Sciatic nerve (tissue), 2 donors: ENCODE measurements at places on chromosomes 1 and 21. TPM values are rescaled to one million over a fixed set of nuclear protein-coding genes. Genes with fewer than 3 reads are reported as not detected.

Gene OPRD1
- total RNA-seq: not detected

Gene KCNE2
- 2.2 TPM for total RNA-seq

Gene C1QB
- 122 TPM for total RNA-seq

Gene TGFBR3
- total RNA-seq: 109 TPM

Gene RAP1GAP
- total RNA-seq: 14.7 TPM

Gene OSCP1
- 9.8 TPM for total RNA-seq

Gene CYP4X1
- 24.3 TPM for total RNA-seq

Gene OLFML3
- 46.0 TPM for total RNA-seq

Gene CLDN17
- total RNA-seq: not detected

Gene CELA3B
- total RNA-seq: 1.2 TPM

Gene LDLRAD2
- 0.13 TPM for total RNA-seq

Gene PPIAL4G
- not detected for total RNA-seq

Gene FCRLB
- 4.9 TPM for total RNA-seq

Gene CFHR3
- 0.94 TPM for total RNA-seq

- DNase-seq: no peak
Observed at GRCh38 chr21:35791541-35792325, 268.6 kb downstream of the SETD4 start.

DNA sequence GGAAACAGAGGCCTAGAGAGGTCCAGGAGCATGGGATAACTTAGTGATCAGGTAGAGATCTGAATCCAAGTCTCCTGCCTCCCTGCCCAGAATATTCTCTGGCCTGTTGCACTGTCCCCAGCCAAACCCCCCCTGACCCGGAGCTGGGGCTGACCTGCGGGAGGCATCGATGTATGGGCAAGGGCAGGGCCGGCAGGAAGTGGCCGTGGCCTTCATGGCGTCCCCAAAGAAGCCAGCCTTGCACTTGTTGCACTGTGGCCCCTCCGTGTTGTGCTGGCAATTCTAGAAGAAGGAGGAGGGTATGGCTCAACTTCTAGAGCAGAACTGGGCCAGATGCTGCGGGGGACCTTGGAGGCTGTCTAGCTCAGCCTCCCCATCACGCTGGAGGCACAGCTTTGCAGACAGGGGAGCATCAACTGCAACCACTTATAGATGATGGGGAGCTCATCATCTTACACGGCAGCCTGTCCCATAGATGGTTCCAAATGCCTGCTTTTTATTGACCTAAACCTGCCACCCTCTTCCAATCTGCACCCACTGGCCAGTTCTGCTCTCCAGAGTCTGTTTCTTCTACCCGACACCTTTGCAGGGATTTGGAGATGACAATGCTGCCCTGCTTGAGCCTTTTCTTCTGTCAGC is 58.2 kb downstream of the HSPG2 start:
- no peak for DNase-seq

DNA sequence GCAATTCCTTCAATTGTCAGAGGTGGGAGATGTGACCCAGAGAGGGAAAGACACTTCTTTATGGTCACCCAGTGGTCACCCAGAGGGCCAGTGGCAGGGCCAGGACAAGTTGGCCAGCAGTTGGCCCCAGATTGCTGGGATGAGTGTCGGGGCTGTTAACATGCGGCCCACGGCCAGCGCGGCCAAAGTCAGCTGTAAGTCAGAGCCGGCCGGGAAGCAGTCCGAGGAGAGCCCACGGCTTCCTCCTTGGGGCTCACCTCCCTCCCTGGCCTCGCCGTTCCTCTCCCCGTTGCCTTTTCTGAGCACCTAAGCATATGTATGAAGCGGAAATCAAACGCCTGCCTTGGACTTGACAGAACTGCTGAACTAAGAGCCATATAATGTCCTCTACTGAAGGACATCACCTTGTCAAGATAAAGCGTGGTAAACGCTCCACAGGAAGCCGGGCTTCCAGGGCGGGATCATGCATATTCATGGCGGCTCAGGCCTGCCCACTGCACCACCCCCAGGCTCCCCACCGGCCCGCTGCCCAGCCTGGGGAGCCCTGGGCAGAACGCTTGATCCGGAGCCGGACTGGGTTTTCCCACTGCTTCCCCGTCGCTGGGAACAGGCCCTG is 245.4 kb upstream of the POU3F1 start:
- DNase-seq: no peak

DNA sequence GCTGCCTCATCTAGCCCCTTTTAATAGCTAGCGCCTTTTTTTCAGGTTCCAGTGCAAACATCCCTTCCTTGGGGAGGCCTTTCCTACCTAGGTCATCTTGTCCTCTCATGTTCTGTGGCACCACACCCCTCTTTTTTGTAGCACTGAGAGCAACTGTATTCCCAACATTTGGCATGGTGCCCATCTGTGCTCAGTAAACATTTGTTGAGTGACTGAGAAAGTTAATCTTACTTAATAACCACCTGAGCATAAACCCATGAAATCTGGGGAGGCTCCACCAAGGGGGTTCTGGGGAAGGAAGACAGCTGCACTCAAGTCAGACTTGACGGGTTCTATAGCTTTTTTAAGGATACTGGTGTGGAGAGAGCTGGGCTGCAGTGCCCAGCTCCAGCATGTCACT is 90.0 kb downstream of the NOS1AP start:
- no peak for DNase-seq

GRCh38 chr1:110393691-110394492 is 3.1 kb upstream of the SLC16A4 start:
- no peak for DNase-seq

DNA sequence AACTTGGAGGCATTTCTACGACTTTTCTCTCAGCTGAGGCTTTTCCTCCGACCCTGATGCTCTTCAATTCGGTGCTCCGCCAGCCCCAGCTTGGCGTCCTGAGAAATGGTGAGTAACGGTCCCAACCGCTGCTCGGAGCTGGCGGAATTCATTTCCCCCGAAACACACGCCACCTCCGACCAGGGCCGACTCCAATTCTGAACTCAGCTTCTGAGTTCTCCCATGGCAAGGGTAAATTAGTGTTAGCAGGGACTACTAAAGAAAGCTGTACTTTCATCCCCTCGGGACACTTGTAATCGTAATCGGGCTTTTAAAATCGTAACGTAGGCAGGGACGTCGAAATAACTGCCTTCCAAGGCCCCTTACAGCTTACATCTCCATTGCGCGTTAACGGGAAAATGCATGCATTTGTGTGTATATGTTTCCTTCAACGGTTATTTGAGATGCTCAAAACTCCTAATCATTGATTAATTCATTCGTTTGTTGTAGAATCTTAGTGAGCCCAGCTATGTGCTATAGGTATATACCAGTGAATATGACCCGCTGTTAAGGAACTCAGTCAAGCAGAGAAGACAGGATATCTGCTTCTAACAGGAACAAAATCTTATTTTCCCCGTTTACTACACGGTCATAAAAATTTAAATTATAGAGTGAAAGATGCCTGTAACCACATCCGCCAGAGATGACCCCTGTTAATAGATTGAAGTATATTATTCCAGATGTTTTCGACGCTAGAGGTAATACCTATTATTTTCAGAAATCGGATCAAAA is 472 bp downstream of the DTL start:
- DNase-seq: no peak

GRCh38 chr1:156437037-156437867 is 63.3 kb downstream of the MEF2D start:
- no peak for DNase-seq

- DNase-seq: peak; percentile 83
Observed at GRCh38 chr1:17119076-17119772, at the start of gene PADI2. PADI2 (minus strand) TSS chr1:17119451; CDS start chr1:17119371, 80 bp downstream.

- DNase-seq: no peak
Observed at GRCh38 chr21:44272284-44272858, 10.7 kb upstream of the DNMT3L start.

DNA sequence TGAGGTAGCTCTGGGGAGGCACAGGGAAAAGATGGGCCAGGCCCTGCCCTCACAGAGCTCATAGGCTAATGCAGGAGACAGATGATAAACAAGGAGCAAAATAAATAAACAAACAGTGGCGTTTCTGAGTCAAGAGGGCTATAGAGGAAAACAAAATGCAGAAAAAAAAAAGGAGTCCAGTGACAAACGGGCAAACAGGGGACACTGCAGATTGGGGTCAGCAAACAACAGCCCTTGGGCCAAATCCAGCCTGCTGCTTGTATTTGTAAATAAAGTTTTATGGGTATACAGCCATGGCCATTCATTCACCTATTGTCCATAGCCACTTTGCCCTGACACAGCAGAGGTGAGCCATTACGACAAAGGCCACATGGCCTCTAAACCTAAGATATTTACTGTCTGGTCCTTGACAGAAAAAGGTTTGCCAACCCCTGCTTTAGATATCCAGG is 19.1 kb upstream of the PINK1 start:
- DNase-seq: no peak

- DNase-seq: no peak
Observed at GRCh38 chr1:97668945-97669344, 251.9 kb downstream of the DPYD start.

- no peak for DNase-seq
Observed at GRCh38 chr1:21652937-21653743, 16.0 kb downstream of the RAP1GAP start.

DNA sequence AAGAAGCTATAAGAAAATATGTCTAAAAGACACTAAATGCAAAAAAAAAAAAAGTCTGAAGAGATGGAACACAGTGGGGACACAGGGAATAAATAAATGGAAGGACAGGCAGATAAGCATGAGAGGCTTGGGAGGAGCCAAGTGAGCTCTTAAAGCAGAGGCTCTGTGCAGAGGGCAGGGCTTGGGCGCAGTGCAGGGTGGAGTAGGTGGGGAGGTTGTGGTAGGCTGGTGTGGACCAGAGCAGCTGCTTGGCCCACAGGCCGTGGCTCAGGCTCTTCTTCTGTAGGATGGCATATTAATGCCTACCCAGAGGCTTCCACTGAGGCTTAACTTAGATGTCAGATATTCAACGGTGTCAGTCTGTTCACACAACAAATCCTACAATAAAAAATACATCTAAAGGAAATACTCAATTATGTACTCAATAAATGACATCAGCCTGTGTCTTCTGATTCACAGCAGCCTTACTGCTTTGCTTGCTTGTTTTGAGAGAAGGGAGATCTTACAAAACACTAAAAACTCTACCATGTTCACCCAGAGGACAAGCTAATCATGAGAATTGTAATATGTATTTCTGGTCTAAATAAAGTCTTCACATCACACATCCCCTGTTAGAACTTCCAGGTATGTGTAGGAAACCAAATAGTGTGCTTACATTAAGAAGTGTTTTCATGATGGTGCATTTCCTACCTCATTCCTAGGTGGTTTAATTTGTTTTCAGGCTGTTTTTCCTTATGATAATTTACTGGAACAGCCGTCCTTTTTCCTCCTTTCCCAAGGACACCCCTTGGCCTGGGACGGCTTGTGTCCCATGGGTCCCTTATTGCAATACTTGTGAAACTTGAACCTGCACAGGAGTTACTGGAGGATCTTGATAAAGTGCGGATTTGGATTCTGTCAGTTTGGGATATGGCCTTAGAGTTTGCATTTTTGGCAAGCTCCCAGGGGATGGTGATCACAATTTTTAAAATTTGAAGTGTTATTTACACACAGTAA is 24.9 kb downstream of the DIP2A start:
- DNase-seq: no peak

DNA sequence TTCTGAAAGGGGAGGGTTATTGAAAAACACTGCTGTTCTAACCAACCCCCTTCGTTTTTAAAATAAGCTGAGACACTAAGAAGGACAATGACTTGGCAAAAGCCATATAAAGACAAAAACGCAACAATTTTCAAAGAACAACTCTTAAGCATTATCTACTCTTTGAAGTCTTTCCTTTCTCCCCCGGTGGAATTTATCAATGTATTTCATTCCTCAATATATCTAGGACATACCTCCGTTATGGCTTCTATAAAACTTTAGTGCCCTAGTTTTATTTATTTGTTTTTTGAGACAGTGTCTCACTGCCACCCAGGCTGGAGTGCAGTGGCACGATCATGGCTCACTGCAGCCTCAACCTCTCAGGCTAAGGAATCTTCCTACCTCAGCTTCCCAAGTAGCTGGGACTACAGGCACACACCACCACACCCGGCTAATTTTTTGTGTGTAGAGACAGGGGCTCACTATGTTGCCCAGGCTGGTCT is 3.2 kb downstream of the NRDC start:
- DNase-seq: no peak

DNA sequence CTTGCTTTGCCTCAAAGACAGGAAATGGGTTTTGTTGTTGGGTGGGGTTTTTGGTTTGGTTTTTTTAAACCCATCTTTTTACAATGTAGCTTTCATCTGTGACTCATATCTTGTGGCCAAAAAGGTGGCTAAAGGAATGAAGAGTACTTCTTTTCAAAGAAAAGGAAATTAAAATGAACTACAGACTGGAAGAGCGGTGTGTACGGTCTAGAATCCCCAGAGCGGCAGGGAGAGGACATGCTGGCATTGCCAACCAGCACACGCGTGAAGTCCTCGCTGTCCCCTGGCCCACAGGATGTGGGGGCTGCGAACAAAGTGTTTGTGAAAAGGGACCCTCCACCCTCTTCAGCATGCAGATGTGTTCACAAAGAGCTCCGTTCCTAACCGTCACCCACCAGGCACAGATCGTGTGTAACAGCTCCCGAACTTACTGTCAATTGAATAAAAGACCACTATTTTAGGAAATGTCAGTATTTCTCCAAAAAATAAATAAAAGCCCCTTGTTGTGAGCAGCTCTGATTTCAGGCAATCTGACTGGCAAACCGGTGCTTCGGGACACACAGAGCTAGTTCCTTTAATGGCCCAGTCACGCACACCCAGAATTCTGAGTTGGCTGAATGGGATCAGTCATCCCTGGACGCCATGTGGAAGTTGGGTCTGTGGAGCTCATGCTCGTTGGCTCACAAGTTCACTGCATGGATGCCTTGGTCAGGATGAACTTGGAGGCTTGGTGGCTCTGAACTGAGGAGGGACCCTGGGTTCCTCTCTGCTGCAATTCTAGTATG is 602.9 kb downstream of the NPHP4 start:
- DNase-seq: no peak

- DNase-seq: no peak
Observed at GRCh38 chr1:98342566-98342965, 319.0 kb upstream of the SNX7 start.

DNA sequence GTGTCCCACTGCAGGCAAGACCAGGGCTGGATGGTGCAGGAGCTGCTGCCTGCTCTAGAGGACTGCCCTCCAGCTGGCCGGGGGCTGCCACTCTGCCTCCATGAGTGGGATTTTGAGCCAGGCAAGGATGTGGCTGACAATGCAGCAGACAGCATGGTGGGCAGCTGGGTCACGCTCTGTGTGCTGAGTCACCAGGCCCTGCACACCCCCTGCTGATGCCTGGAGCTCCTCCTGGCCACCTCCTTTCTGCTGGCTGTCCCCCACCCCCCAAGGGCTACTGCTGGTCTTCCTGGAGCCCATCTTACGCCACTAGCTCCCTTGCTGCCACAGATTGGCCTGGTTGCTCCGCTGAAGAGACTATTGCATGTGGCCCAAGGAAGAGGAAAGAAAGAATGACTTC is 3.9 kb upstream of the ZSCAN20 start:
- DNase-seq: no peak

GRCh38 chr21:42191696-42192595 is 27.0 kb upstream of the ABCG1 start:
- no peak for DNase-seq

GRCh38 chr21:35699361-35699760 is 361.0 kb downstream of the SETD4 start:
- DNase-seq: no peak
